ENCODE measurements at places on chromosomes 7 and 10.

- DNase-seq = no peak
These were observed 42.0 kb downstream of the GALNT17 start for GRCh38 chr7:71173955-71174354.

DNA sequence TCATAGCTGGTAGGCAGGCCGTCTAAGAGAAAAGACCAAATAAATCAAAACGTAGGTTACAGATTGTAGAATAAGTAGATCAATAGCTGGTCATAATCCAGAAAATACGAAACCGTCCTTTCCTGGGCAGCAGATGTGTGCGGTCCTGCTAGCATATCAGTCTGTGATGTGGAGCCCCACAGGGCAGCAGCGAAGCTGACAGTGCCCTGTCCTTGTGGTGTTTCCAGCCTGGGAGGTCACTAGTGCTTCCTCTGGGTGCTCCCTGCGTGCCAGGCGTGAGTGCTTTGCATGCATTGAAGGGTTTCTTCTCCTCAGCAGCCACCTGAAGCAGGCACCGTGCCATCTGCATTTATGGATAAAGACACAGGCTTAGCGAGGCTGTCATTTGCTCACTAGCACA lies 41.7 kb downstream of the IL15RA start:
- no peak for DNase-seq

DNA sequence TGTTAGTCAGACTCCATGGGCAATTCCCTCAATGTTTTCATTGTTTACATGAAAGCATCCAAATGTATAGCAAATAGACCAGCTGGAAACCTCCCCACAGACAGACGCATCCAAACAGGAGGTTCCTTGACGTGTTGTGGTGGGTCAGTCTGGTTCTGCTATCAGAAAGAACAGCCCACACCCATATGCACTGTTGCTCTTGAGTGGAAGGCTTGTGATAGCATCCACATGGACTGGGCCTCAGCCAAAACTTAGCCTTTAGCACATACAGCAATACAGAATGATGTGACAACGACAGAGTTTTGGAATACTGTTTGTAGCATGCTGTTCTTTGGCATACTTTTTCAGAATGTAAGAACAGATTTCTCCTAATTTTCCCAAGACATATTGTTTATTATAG lies 299.2 kb upstream of the ETV1 start:
- no peak for DNase-seq

- no peak for DNase-seq
These were observed 7.4 kb downstream of the KEL start for GRCh38 chr7:142954680-142955268.

DNA sequence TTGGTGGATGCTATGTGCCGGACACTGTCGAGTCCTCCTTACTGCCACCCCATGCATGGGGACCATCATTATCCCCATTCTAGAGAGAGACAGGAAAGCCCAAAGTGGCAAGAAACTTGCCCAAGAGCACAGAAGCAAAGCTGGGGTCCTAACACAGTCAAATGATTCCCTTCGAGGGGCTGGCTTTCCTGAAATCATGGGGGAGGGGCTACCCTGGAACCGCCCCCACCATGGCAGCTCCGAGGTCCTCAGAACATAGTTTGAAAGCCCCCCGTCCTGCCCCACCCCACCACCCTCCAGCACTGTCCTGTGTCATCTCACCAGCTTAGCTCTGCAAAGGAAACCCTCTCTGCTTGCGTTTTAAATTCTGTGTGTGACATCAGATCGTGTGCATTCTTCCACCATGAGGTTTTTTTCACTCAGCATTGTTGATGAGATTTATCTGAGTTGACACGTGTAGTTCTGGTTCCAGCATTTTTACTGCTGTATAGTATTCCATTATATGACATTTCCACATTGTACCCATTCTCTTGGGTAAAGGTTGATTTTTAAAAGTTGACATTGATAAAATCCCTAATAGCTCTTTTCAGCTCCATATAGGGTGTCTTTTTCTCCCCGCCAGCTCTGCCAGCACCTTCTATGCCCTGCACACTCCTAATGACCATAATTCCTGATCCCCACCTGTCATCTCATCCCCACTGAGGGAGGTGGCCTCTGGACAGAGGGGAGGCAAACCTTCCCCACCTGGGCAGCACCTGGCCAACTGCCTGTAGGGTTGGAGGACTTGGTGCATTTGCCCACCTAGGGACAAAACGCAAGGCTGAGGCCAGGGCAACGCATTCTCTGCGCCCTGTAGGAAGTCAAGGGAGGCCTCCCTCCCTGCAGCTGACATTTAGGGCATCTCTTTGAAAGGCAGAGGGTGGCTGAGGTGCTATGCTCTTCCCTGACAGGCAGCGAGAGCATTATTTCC lies 100.2 kb upstream of the GPR26 start:
- no peak for DNase-seq

GRCh38 chr7:134724606-134725005 lies 54.8 kb upstream of the CALD1 start:
- DNase-seq = no peak

GRCh38 chr10:13066527-13066926 lies 33.4 kb upstream of the OPTN start:
- DNase-seq = no peak

GRCh38 chr10:98373260-98374040 lies 41.5 kb downstream of the PYROXD2 start:
- DNase-seq = no peak

DNA sequence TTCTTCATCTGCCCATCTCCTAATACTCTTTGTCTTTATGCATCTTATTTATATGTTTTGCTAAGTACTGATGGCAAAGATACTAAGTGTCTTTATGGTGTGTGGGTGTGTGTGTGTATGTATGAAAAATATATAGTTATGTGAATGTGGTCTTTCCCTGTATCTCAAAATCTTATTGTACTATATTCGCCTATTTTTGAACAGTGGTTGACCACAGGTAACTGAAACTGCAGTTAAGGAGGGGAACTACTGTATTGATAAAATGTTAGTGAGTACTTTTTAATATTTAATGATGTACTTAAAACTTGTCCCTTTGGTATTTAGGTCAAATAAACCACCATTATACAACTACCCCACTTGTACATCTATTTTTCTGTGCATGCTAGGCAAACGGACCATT lies 85.9 kb downstream of the ADD3 start:
- no peak for DNase-seq

- no peak for DNase-seq
These were observed 339.4 kb downstream of the FRMD4A start for GRCh38 chr10:13991353-13991752.

- DNase-seq = no peak
These were observed 274.9 kb upstream of the PLXDC2 start for GRCh38 chr10:19541299-19541698.

Measured in stimulated activated CD4-positive, alpha-beta T cell treated with anti-CD3 and anti-CD28 coated beads, TNF-alpha, amount 100 ng/mL, for 48 hours (primary cell).